Kasumi-1 (cell line): ENCODE measurements at places on chromosomes 16 and 17.

DNA sequence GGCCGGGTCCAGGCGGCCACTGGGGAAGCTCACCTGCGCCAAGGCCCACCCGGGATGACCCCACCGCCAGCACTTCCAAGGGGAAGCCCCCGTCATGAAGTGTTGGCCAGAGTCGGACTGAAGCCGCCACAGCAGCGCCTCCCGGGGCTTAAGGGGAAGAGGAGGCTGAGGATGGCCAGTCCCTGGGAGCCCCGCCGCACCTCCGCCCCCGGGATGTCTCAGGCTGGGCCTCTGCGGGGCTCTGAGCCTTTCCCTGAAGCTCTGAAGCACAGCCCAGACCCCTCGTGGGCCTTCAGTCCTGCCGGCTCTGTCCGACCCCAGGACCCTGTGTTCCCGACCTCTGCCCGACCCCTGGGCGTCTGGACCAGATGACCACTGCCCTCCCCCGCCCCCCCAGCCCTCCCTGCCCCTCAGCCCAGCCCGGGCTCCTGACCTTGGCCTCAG, 42.8 kb upstream of the ACSF3 start:
- DNase-seq = no peak

- DNase-seq = no peak
Observed at GRCh38 chr17:28972437-28972836, 21.1 kb upstream of the PHF12 start.

- no peak for DNase-seq
Observed at GRCh38 chr16:84563786-84564420, 54.0 kb downstream of the COTL1 start.

DNA sequence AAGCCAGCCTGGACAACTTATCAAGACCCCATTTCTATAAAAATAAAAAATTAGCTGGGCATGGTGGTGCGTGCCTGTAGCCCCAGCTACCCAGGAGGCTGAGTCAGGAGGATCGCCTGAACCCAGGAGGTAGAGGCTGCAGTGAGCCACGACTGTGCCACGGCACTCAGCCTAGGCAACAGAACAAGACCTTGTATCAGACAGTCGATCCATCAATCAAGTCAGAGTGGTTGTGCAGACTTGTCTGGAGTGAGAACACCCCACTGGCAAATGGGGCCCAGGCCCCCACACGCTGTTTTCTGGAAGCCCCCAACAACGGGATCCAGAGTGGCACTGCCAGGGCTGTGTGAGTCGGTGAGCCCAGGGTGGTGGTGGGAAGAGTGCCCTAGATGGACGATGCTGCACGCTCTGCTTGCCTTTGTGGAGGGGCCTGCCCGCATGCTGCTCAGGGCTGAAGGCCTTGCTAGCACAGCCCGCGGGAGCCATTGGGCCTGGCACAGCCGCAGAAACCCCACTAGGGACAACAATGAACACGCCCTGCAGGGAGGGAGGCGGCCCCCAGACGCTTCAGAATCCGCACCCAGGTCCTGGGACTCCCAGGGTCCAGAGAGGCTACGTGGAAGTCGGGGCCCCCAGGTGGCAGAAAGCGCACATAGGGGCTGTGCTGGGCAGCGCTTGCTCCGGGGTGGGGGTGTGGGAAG, 80.1 kb upstream of the GNG13 start:
- DNase-seq = no peak

DNA sequence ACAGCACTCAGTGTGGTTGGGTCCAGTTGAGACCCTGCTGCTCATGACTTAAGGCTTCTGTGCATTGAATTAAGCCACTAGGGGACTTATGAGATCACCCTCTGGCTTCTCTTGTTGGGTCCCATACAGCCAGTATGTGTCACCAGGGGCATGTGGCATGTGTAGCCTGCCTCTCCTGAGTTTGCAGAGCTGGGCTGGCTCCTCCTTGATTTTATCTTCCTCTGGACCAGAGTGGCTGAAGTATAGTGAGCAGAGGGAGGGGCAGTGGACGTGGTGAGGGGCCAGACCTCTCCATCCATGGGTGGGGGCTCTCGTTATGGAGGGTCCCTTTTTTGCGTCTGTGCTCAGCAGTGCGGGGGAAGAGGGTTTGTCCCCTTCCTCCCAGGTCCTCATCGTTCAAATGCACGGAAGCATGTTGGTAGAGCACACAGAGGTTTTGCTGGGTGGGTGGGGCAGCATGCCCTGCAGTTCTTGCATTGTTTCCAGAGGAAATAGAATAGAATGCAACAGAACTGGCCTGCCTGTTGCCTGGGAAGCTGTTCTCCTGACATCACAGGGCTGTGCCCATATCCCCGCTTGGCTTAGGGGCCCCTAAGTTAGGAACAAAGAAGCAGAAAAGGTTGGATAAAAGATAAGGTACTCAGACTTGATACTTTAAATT, 77.4 kb downstream of the SPECC1 start:
- DNase-seq = no peak

- no peak for DNase-seq
Observed at GRCh38 chr16:30623536-30624283, 13.5 kb upstream of the ZNF689 start.

GRCh38 chr17:16931318-16932060, 40.4 kb downstream of the TNFRSF13B start:
- no peak for DNase-seq

DNA sequence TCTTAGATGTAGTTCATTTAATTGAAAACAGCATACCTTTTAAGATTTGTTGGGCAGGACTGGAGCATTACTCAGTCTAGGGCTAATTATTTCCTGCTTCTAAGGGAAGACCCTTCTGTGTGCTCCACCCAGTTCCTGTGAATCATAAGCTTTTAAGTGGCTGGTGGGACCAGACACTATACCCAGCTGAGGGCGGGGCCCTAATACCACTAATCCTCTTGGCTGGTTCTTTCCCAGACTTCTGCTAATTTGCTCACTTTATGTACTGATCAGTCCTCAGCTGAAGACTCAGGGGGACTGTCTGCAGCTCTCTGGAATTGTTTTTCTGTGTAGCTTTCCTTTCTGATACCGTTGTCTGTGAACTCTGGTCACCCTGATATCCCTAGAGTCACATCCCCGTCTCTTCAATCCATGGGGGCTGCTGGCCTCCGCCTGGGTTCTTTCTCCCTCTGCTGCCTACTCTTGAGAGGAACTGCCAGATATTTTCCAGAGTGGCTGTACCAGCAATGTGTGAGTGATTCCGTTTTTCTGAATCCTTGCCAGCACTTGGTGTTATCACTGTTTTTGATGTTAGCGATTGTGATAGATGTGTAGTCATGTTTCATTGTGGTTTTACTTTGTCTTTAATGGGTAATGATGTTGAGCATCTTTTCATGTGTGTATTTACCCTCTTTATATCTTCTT, 35.1 kb downstream of the MFSD11 start:
- DNase-seq = peak; percentile 71

DNA sequence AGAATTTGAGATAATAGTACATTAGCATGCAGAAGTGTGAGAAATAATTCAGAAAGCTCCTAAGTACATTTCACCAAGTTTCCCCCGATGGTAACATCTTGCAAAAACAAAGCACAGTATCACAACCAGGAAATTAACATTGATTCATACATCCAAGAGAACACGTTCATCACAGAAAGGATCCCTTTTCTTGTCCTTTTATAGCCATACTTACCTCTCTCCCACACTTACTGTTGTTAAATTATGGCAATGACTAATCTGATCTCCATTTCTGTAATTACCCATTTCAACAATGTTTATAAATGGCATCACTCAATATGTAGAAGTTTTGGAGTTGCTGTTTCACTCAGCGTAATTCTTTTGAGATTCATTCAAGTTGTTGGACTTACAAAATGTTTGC, 1260.0 kb downstream of the CDH8 start:
- no peak for DNase-seq

GRCh38 chr17:61634942-61635538, 44.0 kb upstream of the NACA2 start:
- no peak for DNase-seq

- no peak for DNase-seq
Observed at GRCh38 chr17:41824086-41824485, 11.3 kb downstream of the FKBP10 start.

DNA sequence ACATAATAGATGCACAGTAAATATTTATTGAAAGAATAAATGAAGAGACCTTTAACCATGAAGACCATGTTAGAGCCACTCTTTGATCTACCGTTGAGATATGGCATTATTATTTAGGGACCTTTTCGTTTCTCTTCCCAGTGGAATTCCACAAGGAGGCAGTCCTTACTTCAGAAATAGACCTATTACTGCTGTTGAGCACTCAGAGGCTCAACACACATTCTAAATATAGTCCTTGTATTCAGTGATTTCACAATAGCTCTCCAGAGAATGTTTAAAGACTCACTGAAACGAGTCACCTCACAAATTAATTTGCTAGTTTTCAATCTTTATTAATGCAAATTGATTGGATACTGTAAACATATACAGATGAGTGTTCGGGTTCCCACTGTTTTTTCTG, 603.8 kb downstream of the CDH8 start:
- no peak for DNase-seq

- DNase-seq = no peak
Observed at GRCh38 chr16:18041864-18042834, 294.4 kb downstream of the NPIPA8 start.

- DNase-seq = no peak
Observed at GRCh38 chr16:73054813-73055482, 7.0 kb upstream of the ZFHX3 start.

GRCh38 chr16:51953286-51953985, 593.5 kb downstream of the TOX3 start:
- DNase-seq = no peak

GRCh38 chr17:10270258-10270657, 71.9 kb upstream of the GAS7 start:
- DNase-seq = no peak

DNA sequence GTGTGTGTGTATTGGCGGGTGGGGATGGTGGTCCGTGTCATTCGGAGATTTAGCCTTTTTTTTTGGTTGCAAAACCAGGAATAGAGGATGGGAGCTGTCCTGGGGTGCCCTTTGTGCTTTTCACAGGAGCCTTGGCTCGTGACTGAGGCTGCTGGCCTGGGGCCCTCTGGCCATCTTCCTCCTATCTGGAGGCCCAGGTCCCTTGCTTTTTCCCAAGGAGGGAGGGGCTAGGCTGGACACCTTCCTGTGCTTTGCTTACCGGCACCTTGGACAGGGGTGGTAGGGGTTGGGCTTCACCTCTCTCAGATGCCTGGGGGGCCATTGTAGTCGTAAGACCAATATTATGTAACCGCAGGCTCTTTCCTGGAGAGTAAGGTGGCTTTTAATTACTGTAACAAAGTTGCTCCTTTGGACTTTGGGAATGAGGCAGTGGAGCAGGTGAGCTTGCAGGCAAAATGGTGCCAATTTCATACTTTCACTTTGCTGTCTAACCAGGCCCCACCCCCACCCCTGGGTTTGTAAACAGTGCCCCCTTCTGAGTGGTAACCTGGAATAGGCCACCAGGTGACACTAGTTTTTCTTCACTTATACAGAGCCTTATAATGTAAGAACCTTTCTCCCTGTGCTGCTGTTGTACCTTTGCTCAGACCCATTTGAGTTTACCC, 1.2 kb downstream of the DYNLL2 start:
- DNase-seq = peak; percentile 44

- no peak for DNase-seq
Observed at GRCh38 chr17:35073991-35074627, 10.6 kb upstream of the RFFL start.

DNA sequence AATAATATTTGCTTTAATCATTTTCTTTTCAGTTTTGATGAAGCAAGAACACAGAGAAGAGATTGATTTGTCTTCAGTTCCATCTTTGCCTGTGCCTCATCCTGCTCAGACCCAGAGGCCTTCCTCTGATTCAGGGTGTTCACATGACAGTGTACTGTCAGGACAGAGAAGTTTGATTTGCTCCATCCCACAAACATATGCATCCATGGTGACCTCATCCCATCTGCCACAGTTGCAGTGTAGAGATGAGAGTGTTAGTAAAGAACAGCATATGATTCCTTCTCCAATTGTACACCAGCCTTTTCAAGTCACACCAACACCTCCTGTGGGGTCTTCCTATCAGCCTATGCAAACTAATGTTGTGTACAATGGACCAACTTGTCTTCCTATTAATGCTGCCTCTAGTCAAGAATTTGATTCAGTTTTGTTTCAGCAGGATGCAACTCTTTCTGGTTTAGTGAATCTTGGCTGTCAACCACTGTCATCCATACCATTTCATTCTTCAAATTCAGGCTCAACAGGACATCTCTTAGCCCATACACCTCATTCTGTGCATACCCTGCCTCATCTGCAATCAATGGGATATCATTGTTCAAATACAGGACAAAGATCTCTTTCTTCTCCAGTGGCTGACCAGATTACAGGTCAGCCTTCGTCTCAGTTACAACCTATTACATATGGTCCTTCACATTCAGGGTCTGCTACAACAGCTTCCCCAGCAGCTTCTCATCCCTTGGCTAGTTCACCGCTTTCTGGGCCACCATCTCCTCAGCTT, 45.0 kb downstream of the ESRP2 start:
- no peak for DNase-seq

GRCh38 chr17:64073771-64074703, 53.6 kb upstream of the ICAM2 start:
- DNase-seq = peak; percentile 39

DNA sequence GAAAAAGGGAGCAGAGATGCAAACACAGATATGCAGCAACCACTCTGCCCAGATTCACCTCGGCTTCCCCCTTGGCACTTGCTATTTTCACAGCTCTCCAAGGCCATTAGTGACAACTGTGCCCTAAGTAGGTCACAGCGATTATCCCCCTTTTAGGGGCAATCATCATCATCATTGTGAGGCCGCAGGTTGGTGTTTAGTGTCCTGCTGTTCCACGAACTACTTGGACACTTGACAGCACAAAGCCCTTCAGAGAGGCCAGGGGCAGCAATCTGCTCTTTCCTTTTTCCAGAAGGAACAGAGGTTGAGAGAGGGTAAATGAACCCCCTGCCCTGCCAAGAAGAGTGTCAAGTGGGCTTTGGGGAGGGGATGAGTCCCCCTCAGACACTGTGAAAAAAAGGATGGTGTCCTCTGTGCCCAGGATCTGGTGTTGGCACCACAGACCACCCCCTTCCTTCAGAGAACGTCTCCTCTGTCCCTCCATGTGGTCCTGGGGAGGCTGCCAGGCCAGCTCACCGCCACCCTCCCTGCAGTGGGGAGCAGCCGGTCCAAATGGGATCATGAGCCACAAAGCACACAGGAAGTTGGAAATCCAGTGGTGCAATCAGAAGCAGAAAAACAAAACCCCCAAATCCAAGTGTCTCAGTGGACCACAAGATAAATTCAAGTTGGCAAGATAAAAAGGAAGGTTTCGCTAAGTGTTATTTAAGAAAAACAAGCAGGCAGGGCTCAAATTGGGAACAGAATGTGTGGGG, 78.4 kb upstream of the MED9 start:
- no peak for DNase-seq

GRCh38 chr17:77836557-77837041, 121.9 kb upstream of the TNRC6C start:
- DNase-seq = no peak

GRCh38 chr16:12879812-12880211, 21.6 kb upstream of the SHISA9 start:
- DNase-seq = no peak

DNA sequence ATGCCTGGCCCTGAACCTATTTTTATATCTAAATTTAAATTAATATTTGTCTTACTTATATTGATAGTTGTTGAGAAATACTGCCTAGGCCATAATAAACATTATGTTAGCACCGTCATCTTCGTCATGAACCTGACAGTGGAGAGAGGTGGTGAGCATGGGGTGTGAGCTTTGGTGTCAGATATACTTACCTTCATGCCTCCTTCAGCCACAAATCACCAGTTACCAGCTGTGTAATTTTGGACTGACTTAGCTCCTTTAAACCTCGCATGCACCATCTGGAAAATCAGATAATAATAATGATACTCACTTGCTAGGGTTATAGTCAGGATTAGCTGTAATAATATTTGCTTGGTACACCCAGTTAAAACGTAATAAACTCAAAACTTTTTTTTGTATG, 35.0 kb downstream of the SNX29 start:
- no peak for DNase-seq
